ENCODE measurements at places on chromosomes 6 and 20. TPM values are rescaled to one million over a fixed set of nuclear protein-coding genes. Genes with fewer than 3 reads are reported as not detected.

CAP2 gene
- 68.5 TPM for total RNA-seq

GJA1 gene
- total RNA-seq: 91.1 TPM

LBP gene
- total RNA-seq: not detected

GGT7 gene
- total RNA-seq: 15.9 TPM

Measured in HFFc6 (cell line).